ENCODE measurements at places on chromosomes 7 and 10. TPM values are rescaled to one million over a fixed set of nuclear protein-coding genes. Genes with fewer than 3 reads are reported as not detected.

The NOLC1 gene
- 95.8 TPM for polyA plus RNA-seq

The ZNF727 gene
- 1.0 TPM for polyA plus RNA-seq

The TMEM270 gene
- polyA plus RNA-seq, result 0.21 TPM

The DYNC1I1 gene
- 0.59 TPM for polyA plus RNA-seq

The IFIT1B gene
- polyA plus RNA-seq, result 0.11 TPM

The PON3 gene
- polyA plus RNA-seq, result 2.2 TPM

The HIP1 gene
- polyA plus RNA-seq, result 35.3 TPM

The TMEM176B gene
- polyA plus RNA-seq, result 83.6 TPM

The TRPV5 gene
- polyA plus RNA-seq, result 0.72 TPM

The OR2A7 gene
- 11.6 TPM for polyA plus RNA-seq

The CLRN3 gene
- 19.4 TPM for polyA plus RNA-seq

The CHST15 gene
- polyA plus RNA-seq, result 20.7 TPM

The TMEM140 gene
- polyA plus RNA-seq, result 28.1 TPM

The SPDYE9 gene
- 0.32 TPM for polyA plus RNA-seq

The FEZF1 gene
- polyA plus RNA-seq, result not detected

The CYP2C9 gene
- 2.6 TPM for polyA plus RNA-seq

The LRRD1 gene
- 0.14 TPM for polyA plus RNA-seq

The HMX3 gene
- polyA plus RNA-seq, result not detected

The MCM10 gene
- 11.5 TPM for polyA plus RNA-seq

The ASB15 gene
- polyA plus RNA-seq, result 2.1 TPM

Data from renal cortex interstitium (tissue), 15 donors.